RWPE1 (cell line): ENCODE measurements at places on chromosomes 1 and 21.

DNA sequence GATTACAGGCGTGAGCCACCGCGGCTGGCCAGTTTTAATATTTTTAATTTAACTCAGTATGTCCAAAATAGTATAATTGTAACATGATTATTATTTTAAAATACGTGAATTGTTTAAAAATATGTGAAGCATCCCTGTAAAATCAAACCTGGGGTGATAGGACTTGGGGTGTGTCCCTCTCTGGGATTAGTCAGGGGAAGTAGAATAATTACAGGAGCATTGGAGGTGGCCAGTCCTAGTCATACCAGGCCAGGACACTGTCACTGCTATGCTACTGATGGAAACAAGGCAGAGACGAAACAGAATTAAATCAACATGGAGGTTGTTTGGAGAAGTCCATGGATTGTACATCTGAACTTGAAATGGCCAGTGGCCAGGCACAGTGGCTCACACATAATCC is 16.8 kb downstream of the SZRD1 start:
- DNase-seq: no peak

DNA sequence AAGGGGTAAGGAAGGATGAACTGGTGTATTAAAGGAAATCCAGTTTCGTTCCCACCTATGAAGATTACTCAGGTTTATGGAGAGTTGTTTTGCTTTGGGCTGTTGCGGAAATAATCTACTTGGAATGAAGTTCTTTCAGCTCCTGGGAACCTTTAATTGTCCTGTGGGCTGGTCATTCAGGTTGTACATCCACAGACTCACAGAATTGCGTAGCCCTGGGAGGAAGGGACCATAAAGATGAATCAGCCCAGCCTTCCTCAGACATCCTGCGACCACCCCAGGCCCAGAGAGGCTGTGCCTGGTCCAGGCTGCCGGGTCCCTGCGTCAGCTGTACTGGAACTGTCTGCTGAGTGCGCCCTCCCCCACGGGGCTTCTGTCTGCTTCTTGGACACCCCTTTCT is 72.7 kb downstream of the GALNT2 start:
- DNase-seq: no peak

DNA sequence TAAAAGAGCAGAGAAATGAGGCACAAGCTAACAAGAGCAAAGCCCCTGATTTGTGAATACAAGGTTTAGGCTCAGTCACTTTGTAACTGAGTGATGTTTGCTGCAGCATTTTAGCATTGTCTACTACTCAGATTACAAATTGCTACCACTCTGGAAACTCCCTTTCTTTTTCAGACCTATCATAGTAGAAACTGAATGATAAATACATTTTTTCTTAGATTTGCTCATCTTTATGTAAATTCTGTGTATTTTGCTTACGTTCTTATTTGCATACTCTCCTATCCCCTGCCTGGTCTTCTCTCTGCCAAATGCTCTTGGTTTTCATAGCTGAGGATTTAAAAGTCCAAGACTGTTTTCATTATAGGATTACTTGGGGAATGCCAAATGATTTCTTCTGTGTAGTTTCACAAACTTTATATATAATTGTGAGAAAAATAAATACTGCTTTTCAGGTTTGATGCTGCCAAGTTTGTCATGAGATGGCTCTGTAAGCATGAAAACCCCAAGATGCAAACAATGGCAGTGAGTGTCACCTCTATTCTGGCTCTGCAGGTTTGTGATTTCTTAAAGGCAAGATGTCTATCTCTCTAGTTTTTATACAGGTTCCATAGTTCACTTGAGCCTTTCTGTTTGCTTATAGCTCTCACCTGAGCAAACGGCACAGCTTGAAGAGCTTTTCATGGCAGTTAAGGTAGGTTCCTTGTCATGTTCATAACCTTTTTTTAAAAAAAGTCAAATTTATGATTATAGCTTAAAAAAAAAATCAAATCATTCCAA is 24.7 kb downstream of the ZYG11A start:
- DNase-seq: no peak

DNA sequence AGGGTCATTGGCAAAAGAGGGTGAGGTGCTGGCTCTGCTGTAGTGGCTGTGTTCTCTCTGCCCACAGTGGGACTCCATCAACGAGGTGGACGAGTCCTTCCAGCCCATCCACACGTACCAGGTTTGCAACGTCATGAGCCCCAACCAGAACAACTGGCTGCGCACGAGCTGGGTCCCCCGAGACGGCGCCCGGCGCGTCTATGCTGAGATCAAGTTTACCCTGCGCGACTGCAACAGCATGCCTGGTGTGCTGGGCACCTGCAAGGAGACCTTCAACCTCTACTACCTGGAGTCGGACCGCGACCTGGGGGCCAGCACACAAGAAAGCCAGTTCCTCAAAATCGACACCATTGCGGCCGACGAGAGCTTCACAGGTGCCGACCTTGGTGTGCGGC is 12.9 kb downstream of the EPHA8 start:
- DNase-seq: no peak

DNA sequence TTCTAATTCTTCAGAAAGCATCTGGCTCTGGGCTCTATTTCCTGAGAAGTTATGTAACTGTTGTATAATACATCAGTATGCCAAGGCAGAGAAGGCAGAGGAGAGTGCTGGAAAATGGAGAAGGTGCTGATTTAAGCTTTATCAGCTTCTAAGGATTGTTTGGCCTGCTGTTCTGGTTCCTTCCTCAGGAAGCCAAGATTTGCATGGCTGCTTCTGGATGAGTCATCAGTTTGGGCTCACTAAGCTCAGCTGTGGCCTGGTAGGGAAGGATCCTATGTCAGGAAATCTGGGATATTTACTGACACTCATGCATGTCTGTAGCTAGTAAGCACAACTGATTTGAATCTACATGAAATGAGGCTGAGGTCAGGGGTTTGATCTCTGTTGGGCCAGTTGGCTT is 73.2 kb upstream of the ADGRL4 start:
- DNase-seq: peak; percentile 17

DNA sequence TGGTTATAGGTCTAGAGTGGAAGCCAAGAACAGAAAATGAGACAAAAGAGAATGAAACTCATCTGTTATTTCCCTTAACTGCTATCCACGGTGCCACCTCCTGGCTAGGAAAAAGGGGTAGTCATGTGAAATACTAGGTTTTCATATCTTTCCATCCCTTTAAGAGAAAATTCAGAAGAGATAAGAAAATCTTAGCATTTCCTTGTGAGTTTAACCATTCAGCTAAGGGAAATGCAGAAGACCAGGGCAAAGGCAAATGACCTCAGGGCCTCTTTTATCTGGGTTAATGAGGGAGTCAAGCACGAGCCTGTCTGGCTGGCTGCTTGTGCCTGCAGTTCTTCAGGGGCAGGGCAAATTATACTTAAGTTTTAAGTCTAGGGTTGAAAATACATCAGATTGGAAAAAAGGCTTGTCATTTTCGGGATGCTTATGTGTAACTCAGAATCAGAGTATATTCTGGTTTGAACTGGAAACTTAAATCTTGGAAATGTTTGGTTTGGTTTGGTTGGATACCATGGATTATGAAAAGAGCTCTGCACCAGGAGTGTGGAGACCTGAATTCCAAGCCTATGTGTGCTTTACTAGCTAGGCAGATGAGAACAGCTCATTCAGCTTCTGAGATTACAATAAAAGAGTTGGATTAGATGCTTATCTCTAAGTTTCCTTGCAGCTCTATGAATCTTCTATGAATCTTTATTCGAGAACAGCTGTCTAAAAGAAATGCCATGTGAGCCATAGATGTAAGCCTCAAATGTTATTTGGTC is 19.9 kb downstream of the NIBAN1 start:
- DNase-seq: peak; percentile 58

DNA sequence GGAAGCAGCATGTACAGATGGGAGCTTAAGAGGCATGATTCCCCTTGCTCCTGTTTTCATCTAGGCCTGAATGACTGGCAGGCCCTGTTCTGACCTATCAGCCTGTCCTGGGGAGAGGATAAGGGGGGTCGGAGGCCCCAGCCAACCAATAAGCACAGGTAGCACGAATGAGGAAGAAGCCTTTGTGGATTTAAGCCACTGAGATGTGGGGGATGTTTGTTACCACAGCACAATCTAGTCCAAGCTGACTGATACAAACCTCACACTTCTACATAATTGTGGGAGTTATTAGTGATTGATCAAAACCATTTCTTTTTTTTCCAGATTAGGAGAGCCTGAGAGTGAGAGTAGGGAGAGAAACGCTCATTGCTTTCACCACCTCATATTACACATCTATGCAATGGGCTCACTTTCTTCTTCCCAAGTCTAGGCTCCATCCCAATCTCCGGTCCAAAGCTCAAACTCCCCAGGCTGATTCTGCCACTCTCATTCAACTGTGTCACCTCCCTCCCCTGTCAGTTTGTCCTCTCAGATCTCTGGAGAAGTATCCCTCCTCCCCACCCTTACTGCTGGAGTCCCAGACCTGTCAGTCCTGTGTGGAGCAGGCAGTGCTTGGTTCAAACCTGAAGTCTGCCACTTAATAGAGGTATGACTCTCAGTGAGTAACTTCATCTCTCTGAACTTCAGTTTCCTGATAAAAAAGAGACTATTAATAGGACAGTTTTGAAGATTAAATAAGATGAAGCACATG is 220.5 kb downstream of the PTPRU start:
- DNase-seq: no peak
